A549 treated with Mapracorat at 1 μM for 4 hours (cell line): ENCODE measurements at places on chromosomes 2 and 18. TPM values are rescaled to one million over a fixed set of nuclear protein-coding genes. Genes with fewer than 3 reads are reported as not detected.

DSG4 gene
- not detected in 5 replicates for total RNA-seq

ANKRD30BL gene
- total RNA-seq = not detected in 5 replicates

LOXHD1 gene
- total RNA-seq = not detected in 5 replicates

FAM110C gene
- total RNA-seq = 0.05 to 0.42 TPM (median 0.17 TPM) in 5 replicates

CCDC102B gene
- total RNA-seq = 0.39 to 0.71 TPM (median 0.49 TPM) in 3 of 5 replicates, not detected in the others

GPR45 gene
- total RNA-seq = not detected in 5 replicates

NEU2 gene
- not detected in 5 replicates for total RNA-seq

POTEC gene
- total RNA-seq = not detected in 5 replicates

INO80B gene
- total RNA-seq = 42.6 to 53.6 TPM (median 49.0 TPM) in 5 replicates

TAF4B gene
- total RNA-seq = 4.1 to 5.3 TPM (median 4.6 TPM) in 5 replicates

PTGR3 gene
- total RNA-seq = 15.2 to 19.5 TPM (median 16.8 TPM) in 5 replicates

GFPT1 gene
- 18.6 to 25.3 TPM (median 23.7 TPM) in 5 replicates for total RNA-seq

BOLL gene
- not detected in 5 replicates for total RNA-seq

COBLL1 gene
- 4.2 to 6.2 TPM (median 5.1 TPM) in 5 replicates for total RNA-seq

CRYGD gene
- not detected in 5 replicates for total RNA-seq

CNTNAP5 gene
- total RNA-seq = not detected in 5 replicates

EVX2 gene
- not detected in 5 replicates for total RNA-seq

CYB5A gene
- 123 to 145 TPM (median 131 TPM) in 5 replicates for total RNA-seq

MAL gene
- 0.12 to 0.21 TPM in 2 of 5 replicates, not detected in the others for total RNA-seq

FOXI3 gene
- 0.06 to 0.07 TPM in 2 of 5 replicates, not detected in the others for total RNA-seq

ABCG5 gene
- not detected in 5 replicates for total RNA-seq

NMUR1 gene
- total RNA-seq = not detected in 5 replicates

IL36A gene
- not detected in 5 replicates for total RNA-seq

ARHGAP28 gene
- total RNA-seq = 0.02 to 0.49 TPM (median 0.12 TPM) in 3 of 5 replicates, not detected in the others

SNORC gene
- 4.7 to 14.3 TPM (median 11.0 TPM) in 5 replicates for total RNA-seq

ZNF516 gene
- 3.1 to 4.5 TPM (median 3.8 TPM) in 5 replicates for total RNA-seq

MAP3K19 gene
- total RNA-seq = not detected in 5 replicates

REG1B gene
- not detected in 5 replicates for total RNA-seq

TEX44 gene
- not detected in 5 replicates for total RNA-seq

TSHZ1 gene
- total RNA-seq = 5.2 to 6.8 TPM (median 6.2 TPM) in 5 replicates

WDR12 gene
- total RNA-seq = 50.2 to 73.5 TPM (median 69.1 TPM) in 5 replicates

RRM2 gene
- 190 to 245 TPM (median 220 TPM) in 5 replicates for total RNA-seq

ASIC4 gene
- 0.07 to 0.20 TPM (median 0.13 TPM) in 3 of 5 replicates, not detected in the others for total RNA-seq

MGAT4A gene
- 1.7 to 2.5 TPM (median 2.4 TPM) in 5 replicates for total RNA-seq

PSMA8 gene
- total RNA-seq = not detected in 5 replicates

INPP5D gene
- total RNA-seq = 0.29 to 0.71 TPM (median 0.45 TPM) in 5 replicates

KCNG2 gene
- total RNA-seq = not detected in 5 replicates

CCDC121 gene
- total RNA-seq = 3.4 to 4.3 TPM (median 3.8 TPM) in 5 replicates

PSMG2 gene
- total RNA-seq = 65.7 to 72.0 TPM (median 68.3 TPM) in 5 replicates

CRYGC gene
- total RNA-seq = not detected in 5 replicates

C2orf72 gene
- total RNA-seq = 4.8 to 7.5 TPM (median 6.2 TPM) in 5 replicates

EPB41L3 gene
- total RNA-seq = 0.10 to 0.81 TPM (median 0.21 TPM) in 5 replicates

ONECUT2 gene
- total RNA-seq = 0.20 to 0.75 TPM (median 0.33 TPM) in 5 replicates

KIF3C gene
- 37.6 to 50.4 TPM (median 44.4 TPM) in 5 replicates for total RNA-seq

HAAO gene
- not detected in 5 replicates for total RNA-seq

KCNIP3 gene
- 0.97 to 2.3 TPM (median 2.1 TPM) in 5 replicates for total RNA-seq

SLC16A14 gene
- 0.64 to 1.2 TPM (median 0.88 TPM) in 5 replicates for total RNA-seq

HOXD10 gene
- 4.4 to 6.4 TPM (median 5.4 TPM) in 5 replicates for total RNA-seq

UGT1A6 gene
- total RNA-seq = 0.39 to 1.5 TPM (median 1.2 TPM) in 5 replicates

B3GNT7 gene
- 1.8 to 2.8 TPM (median 2.4 TPM) in 5 replicates for total RNA-seq
